ENCODE measurements at places on chromosomes 6 and 20.

GRCh38 chr20:48238326-48238725 is 453.0 kb upstream of the SULF2 start:
- DNase-seq: no peak

- DNase-seq: no peak
Observed at GRCh38 chr6:112991912-112992311, 644.8 kb downstream of the RFPL4B start.

- DNase-seq: peak; percentile 39
Observed at GRCh38 chr6:53410508-53411258, 61.9 kb upstream of the ELOVL5 start.

- DNase-seq: no peak
Observed at GRCh38 chr6:158000530-158001307, 19.1 kb downstream of the SYNJ2 start.

GRCh38 chr20:58556961-58557360 is 41.8 kb upstream of the APCDD1L start:
- no peak for DNase-seq

DNA sequence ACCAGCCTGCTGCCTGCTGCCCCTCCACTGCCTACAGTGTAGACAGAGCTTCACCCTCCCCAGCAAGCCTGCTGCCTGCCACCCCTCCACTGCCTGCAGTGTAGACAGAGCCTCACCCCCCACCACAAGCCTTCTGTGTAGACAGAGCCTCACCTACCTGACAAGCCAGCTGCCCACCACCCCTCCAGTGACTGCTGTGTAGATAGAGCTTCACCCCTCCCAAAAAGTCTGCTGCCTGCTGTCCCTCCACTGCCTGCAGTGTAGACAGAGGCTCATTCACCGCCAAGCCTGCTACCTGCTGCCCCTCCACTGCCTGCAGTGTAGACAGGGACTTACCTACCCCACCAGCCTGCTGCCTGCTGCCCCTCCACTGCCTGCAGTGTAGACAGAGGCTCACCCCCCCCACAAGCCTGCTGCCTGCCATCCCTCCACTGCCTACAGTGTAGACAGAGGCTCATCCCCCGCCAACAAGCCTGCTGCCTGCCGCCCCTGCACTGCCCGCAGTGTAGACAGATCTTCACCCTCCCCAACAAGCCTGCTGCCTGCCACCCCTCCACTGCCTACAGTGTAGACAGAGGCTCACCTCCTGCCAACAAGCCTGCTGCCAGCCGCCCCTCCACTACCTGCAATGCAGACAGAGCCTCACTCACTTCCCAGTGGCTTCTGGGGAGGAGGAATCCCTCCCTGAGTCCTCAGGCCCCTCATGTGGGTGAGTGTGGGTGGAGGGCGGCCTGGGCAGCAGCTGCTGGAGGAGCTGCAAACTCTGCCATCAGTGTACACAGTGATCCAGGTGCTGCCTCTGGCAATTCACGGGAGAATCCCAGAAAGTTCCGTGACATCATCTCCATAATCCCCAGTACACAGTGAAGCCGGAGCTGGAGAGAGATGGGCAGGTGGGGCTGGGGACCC is 140.9 kb downstream of the DLL1 start:
- DNase-seq: no peak

DNA sequence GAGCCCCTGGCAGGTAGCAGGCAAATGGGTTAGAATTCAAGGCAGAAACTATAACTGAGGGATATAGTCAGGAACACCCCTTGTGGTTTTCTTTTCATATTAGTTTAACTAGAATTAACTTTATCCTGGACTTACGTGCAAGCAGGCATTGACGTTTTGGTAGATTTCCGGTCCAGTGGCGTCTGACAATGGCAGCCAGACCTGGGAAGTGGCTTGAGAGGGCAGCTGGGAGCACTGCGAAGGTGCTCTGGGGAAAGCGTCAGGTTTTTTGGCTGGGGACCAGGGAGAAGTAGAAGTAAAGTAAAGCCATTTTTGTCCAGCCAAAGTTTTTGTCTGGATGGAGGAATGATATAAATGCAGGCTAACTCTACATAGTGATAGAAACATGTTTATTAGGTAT is 8.4 kb upstream of the ACSS1 start:
- no peak for DNase-seq

- DNase-seq: no peak
Observed at GRCh38 chr20:15143478-15143877, 806.1 kb upstream of the FLRT3 start.

DNA sequence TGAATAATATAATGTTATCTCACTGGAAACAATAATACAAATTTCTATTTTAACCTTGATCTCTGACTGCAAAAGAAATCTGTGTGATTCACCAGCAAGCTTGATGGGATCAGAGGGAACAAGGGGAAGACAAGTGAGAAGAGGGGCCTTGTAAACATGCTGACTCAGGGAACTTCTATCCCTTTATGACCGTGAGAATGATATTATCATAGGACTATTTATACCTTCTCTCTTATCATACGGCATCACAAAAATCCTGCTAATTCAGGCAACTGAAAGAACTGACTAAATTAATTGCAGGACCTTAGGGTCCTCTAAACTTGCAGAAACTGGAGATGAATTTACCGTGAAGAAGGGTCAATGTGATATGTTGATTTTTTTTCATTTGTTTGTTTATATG is 173.3 kb downstream of the PTPRK start:
- no peak for DNase-seq

- no peak for DNase-seq
Observed at GRCh38 chr6:11969092-11969491, 43.0 kb upstream of the HIVEP1 start.

All from stimulated activated CD4-positive, alpha-beta T cell treated with anti-CD3 and anti-CD28 coated beads, Interleukin-12 subunit alpha, Interleukin-12 subunit beta, amount 100 ng/mL, for 4 hours (primary cell).